Activated CD4-positive, alpha-beta T cell treated with anti-CD3 and anti-CD28 coated beads, Interleukin-2, amount 50 U/mL, for 16 hours (primary cell): ENCODE measurements at places on chromosomes 12 and 14.

- DNase-seq = peak; percentile 47
These were observed 183.5 kb downstream of the PRKCH start for GRCh38 chr14:61504901-61505300.

DNA sequence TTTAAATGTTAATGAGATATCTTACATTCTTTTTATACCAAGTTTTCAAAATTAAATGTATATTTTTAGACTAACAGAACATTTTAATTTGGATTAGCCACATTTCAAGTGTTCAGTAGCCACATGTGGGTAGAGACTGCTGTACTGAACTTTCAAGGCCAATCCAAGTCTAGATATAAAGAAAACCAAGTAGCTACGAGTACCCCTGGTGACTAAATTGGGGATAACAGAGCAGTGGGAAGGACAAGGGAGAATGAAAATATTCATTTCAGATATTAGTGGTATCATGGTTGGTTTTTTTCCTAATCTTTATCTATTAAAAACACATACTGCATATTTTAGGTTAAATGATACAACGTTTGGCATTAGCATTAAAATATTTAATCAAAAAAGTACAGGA is 69.4 kb upstream of the RHOJ start:
- DNase-seq = no peak

GRCh38 chr12:13126494-13126893 is 23.0 kb upstream of the GSG1 start:
- peak; percentile 25 for DNase-seq

GRCh38 chr14:90698379-90698869 is 117.8 kb downstream of the TTC7B start:
- DNase-seq = no peak

- no peak for DNase-seq
These were observed 311.0 kb downstream of the NOVA1 start for GRCh38 chr14:26286913-26287205.

DNA sequence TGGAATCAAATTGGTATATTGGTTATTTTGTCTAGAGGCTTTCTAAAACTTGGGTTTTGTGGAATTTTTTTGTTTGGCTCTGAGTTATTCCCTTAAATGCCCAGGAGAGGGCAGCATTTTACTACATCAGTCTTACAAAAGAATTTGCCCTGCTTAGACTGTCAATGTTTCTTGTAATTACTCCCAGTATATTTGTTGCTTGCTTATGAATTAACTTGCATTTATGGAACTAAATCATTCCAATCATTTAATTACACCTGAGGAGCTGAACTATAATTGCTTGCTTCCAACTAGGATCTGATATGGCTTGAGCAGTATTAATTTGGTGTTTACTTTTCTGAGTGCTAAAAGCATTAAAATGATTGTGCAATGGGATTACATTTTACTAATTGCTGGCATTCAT is 48.7 kb downstream of the MIPOL1 start:
- peak; percentile 18 for DNase-seq

DNA sequence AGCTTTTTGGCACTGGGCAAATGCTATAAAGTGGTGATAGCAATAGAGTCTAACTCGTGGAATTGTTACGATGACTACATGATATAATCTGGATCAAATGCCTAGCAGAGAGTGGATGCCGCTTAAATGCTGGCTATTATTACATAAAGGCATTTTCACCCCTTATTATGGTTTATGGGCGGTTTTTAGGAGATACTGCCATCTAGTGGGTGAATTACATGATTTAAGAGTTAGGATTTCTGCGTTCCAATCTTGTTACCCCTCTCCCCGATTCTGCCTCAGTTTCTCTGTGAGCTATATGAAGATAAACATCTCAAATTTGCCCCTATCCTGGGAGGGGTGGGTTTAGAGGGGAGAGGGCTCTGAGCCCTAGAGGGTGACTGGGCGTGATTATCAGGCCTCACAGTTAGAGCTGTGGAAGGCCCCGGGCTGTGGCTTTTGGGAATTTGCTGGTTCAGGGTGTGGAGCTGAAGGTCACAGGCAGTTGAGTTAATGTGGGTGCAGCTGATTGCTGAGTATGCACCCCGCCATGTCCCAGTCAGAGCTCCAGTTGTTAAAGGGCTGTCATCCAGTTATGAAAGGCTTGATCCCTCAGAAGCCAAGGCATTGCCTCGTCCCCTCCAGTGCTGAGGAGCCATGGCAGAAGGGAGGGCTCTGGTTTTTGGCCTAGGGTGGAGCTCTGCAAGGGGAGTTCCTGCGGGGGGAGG is 14.4 kb downstream of the CLSTN3 start:
- DNase-seq = peak; percentile 32

GRCh38 chr14:35335388-35336092 is 43.4 kb downstream of the PSMA6 start:
- no peak for DNase-seq

DNA sequence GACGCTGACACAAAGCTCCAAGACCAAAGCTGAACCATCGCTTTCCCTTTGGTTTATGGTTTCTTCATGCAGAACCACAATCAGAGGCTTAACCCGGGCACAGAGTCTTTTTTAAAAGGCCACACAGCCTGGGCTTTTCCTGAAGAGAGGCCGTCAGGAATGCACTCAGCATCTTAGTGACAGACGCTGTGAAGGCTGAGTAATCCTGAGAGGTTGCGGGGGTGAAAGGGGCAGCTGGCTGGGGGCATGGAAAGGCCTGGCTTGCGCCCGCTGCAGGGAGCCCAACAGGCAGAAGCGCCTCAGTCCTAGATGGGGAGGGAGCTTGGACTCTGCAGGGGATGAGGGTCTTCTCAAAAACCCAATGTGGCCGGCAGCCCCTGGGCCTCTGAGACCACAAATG is 13.6 kb downstream of the CTDSP2 start:
- DNase-seq = no peak

GRCh38 chr12:132014092-132014914 is 64.6 kb downstream of the EP400 start:
- DNase-seq = no peak

DNA sequence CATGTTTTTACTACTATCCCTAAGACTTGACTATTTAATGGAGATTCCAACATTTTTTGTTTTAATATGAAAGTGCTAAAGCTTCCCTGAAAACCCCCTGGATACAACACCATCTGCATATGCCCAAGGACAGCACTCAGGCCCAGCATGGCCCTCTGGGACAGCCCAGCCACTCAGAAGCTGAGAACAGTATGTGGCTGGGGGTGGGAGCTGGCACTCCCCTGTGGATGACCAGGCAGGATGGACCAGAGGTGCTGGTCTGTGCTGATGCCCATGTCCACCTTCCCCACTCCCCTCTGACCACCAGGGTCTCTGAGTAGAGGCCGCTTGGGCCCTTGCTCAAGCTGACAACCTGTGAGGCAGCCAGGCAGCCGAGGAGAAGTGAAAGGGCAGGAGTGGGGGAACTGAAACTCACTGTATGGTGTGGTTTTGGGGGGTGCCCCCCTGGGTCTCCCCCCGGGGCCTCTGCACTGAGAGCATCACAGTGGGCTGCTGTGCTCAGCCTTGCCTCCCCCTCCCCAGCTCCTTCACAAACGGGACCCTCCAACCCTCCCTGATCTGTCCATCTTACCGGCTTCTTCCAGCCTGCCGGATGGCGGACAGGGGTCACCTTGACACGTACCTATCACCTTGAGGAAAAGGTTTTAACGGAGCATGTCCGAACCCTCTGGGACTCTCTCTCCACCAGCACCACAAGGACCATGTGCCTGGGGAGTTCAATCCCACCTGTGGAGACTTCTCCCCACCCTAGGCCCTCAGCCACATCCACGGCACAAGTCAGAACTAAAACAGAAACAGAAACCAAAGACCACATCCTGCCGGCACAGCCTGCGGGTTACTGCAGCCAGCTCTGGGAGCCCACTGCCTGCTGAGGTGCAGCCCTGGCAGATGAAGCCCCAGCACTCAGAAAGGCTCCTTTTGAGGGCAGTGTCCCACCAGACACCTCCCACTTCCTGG is at the start of gene TMEM229B:
Gene TMEM229B, minus strand, starts transcription at position 785 of the 957 bp plus-strand sequence. CDS start 14,798 bp downstream, outside the sequence.
- DNase-seq = peak; percentile 92

DNA sequence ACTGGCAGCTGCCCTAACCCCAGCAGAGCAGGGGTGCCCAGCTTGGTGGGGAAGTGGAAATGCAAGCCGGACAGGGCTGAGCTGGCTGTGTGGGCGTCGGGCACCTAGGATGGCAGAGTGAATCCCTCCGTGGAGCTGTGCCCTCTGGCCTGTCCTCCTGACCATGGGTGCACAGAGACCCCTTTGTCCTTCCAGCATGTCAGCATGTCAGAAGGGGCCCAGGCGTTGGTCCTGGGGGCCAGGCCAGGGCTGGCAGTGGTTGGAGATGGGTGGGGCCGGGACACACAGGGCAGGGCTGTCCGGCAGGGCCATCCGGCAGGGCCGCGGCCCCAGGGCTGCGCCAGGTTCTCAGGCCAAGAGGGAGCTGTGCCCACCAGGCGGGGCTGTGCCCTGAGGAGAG is 8.8 kb upstream of the TEX22 start:
- no peak for DNase-seq

DNA sequence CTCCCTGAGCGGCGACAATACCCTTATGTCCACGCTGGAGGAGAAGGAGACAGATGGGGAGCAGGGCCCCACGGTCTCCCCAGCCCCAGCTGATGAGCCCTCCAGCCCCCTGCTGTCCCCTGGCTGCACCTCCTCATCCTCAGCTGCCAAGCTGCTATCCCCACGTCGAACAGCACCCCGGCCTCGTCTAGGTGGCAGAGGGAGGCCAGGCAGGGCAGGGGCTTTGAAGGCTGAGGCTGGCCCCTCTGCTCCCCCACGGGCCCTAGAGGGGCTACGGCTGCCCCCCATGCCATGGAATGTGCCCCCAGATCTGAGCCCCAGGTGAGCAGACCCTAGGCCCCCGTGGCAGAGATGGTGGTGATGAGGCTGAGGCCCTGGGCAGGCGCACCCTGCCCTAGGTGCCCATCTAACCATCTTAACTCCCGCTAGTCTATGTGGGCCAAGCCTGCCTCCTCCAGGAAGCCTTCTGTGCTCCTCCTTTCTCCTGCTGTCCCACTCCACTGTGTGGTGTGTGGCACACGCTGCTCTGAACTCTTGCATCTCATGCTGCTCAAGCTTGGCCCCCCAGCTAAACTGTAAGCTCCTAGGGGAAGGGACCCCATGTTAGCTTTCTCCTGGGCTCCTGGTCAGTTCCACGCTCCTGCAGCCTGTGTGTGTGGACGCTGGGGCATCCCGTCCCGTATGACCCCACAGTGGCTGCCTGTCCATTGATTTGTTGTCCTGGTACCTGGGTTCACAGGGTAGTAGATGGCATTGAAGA is 12.1 kb downstream of the MCRS1 start:
- no peak for DNase-seq

DNA sequence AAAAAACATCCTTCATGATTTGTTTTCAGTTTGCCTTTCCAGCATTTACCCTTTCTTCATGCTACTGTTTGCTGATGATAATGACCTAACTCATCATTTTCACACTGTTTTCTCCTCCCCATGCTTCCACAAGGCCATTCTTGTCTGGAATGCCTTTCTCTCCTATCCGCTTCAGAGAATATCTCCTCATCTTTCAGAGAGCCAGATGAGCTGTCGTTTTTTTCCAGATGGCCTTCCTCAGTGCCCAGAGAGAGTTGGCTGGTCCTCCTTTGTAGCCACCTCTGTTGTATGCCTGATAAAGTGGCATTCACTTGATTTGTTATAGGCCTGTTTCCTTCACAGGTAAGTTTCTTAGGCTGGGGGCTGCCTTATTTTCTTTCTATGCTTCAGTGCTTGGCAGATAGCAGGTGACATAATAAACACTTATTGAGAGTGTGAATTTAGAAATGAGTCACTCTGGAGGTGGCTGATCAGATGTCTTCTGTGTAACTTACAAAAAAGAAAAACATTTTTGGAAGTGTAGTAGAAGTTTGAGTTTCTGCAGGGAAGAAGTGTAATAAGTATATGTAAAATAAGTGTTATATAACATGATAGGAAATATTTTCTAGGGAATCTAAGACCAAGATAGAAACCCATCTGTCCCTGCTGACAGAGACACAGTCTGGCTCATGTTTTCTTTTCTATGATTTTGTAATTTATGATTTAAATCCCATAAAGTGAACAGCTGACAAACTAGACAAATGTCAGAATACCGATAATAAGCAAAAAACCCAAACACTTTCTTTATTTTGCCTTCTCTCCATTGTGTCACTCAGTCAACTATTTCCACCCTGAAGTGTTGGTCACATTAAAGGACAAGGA is 174.5 kb downstream of the DACT1 start:
- peak; percentile 32 for DNase-seq

DNA sequence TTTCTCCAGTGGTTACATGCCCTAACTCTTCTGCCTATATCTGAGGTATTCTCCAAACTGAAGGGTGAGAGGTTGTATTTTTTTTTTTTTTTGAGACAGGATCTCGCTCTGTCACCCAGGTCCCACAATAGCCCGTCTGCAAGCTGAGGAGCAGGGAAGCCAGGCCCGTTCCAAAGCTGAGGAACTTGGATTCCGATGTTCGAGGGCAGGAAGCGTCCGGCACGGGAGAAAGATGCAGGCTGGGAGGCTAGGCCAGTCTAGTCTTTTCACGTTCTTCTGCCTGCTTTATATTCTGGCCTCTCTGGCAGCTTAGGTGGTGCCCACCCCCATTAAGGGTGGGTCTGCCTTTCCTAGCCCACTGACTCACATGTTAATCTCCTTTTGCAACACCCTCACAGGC is 67.0 kb upstream of the DYNC1H1 start:
- DNase-seq = no peak

GRCh38 chr12:72365151-72365550 is 93.0 kb downstream of the TRHDE start:
- no peak for DNase-seq

DNA sequence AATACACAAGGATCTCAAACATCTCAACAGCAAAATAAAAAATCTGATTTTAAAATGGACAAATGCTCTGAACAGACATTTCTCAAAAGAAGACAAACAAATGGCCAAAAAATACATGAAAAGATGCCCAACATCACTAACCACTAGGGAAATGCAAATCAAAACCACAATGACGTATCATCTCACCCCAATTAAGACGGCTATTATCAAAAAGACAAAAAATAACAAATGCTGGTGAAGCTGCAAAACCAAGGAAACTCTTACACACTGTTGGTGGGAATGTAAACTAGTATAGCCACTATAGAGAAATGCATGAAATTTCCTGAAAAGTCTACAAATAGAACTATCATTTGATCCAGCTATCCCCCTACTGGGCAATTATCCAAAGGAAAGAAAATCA is 145.0 kb downstream of the BTG1 start:
- DNase-seq = no peak

GRCh38 chr12:30996752-30997151 is 70.2 kb downstream of the TSPAN11 start:
- no peak for DNase-seq

GRCh38 chr12:45183246-45183645 is 32.6 kb upstream of the ANO6 start:
- DNase-seq = no peak

- no peak for DNase-seq
These were observed 130.8 kb downstream of the LLPH start for GRCh38 chr12:65999564-66000280.
